ENCODE measurements at places on chromosomes 11 and 22. TPM values are rescaled to one million over a fixed set of nuclear protein-coding genes. Genes with fewer than 3 reads are reported as not detected.
A peak's percentile ranks its signal among the peaks of the same experiment; 100 is the strongest.

DNA sequence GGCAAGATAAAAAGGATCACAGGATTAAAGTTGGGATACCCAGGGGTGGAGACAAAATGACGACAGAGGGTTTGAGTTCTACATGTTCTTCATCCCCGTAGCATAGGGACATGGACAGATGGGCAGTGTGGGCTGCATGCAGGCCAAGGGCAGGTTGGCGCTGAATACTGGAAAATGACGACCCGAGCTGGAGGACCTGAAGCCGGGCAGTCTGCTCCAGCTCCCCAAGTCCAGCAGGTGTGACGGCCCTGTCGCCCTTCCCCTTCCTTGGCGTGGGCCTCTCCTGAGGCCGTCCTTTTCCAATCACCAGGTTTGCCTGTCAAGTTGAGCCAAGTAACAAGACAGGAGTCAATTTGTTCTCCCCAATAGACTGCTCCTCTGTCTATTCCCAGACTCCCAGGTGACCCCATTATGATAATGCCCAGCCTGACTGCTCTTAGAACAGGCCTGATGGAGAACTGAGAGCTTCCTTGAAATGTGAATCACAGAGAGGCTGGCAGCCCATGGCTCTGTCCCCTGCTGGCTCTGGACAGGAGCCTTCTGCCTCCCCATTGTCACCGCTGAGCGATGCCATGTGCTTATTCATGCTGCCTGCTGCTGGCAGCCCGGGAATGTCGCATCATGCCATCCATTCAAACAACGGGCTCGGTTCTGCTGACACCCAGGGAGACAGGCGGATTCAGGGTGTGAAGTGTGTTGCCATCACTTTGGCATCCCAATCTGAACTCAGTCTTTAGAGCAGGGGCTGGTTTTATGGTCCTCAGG lies 392.1 kb downstream of the NTM start:
- no peak for ATAC-seq

DNA sequence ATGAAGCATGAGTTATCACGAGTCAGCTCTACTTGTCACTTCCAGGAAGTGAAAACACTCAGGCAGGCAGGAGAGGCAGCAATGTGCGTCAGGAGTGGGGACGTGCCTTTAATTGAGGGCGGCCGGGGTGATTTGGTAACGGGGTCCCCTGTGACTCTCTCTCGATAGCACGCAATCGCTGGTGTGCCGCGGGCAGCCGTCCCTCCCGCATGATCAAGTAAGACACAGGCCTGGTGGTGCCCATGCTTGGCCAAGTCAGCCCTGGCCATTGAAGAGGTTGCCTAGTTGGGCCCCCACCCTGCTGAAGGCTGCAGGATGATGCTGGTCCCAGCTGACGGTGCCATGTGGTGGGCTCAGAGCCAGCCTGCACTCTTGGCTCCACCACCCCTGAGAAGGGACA lies 29.7 kb downstream of the CACNG2 start:
- no peak for ATAC-seq

- no peak for ATAC-seq
These were observed 60.0 kb downstream of the PKNOX2 start for GRCh38 chr11:125224391-125225021.

- peak; percentile 22 for ATAC-seq
These were observed 19.6 kb downstream of the RTN4RL2 start for GRCh38 chr11:57479911-57480310.

- no peak for ATAC-seq
These were observed 116.6 kb upstream of the OR4B1 start for GRCh38 chr11:48099916-48100446.

DNA sequence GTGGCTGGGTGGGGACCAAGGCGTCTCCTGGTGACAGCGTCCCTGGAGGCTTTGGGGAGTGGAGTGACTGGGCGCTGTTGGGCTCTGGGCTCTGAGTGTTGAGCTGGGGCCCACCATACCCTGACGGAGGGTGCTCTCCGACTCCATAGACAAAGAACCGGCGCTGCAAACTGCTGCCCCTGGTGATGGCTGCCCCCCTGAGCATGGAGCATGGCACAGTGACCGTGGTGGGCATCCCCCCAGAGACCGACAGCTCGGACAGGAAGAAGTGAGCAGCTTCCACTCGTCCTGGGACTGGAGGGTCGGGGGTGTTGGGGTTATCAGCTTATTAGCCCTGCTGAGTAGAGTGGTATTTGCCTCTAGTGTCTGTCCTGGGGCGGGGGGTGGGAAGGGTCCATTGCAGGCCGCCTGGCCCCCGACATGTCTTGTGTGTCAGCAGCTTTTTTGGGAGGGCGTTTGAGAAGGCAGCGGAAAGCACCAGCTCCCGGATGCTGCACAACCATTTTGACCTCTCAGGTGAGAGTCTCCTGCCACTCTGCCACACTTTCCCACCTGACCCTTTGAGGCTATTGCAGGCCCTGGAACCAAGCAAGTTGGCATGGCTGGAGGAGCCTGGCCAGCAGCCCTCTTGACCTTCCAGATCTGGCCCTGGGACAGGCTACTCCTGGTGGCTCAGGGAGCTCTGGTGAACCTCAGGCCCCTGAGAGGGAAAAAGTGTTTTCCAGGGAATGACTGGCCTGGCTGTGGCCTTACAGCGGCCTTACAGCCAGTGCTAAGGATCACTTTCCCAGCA lies 7.6 kb downstream of the CLDN5 start:
- ATAC-seq: no peak

KMT2A gene
- total RNA-seq: 81.6 TPM

ATM gene
- total RNA-seq: 43.6 TPM

OR8G5 gene
- total RNA-seq: not detected

SYVN1 gene
- 30.8 TPM for total RNA-seq

GRCh38 chr11:122271137-122271536 lies 155.1 kb upstream of the BLID start:
- no peak for ATAC-seq

DNA sequence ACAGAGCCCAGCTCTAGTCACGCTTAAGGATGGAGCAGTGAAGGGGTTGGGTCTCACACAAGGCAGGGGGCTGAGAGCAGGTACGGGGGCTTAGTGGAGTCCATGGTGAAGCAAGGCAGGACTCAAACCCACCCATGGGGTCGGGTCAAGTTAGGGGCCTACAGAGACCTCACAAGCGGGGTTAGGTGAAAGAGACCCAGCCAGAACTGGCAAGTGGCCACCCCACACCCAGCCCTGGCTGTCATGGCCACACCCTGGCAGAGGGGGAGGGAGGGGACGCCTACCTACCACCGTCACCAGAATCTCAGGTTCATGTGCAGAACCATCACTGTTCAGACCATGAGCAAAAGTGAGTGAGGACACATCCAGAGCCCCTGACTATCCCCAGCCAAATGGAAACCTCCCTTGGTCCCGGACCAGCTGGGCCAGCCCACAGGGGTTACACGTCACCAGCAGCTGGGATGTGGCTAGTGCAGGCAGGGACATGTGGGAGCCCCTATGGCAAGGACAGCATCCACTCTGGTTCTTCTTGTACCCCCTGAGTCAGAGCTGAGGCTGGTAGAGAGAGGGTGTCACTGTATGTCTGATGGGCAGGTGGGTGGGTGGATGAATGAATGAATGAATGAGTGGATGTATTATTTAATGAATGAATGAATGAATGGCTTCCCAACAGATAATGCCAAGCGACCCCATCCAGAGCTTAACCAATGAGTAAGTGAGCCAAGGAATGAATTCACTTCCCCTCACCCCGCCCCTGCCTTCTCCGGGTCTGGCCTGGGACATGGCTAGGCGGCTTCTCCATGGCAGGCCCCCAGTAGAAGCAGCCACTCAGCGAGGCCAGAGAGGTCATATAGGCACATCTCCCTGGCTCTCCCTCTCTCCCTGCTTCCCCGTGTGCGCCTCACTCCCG lies 681.6 kb downstream of the TBC1D22A start:
- ATAC-seq: no peak

DNA sequence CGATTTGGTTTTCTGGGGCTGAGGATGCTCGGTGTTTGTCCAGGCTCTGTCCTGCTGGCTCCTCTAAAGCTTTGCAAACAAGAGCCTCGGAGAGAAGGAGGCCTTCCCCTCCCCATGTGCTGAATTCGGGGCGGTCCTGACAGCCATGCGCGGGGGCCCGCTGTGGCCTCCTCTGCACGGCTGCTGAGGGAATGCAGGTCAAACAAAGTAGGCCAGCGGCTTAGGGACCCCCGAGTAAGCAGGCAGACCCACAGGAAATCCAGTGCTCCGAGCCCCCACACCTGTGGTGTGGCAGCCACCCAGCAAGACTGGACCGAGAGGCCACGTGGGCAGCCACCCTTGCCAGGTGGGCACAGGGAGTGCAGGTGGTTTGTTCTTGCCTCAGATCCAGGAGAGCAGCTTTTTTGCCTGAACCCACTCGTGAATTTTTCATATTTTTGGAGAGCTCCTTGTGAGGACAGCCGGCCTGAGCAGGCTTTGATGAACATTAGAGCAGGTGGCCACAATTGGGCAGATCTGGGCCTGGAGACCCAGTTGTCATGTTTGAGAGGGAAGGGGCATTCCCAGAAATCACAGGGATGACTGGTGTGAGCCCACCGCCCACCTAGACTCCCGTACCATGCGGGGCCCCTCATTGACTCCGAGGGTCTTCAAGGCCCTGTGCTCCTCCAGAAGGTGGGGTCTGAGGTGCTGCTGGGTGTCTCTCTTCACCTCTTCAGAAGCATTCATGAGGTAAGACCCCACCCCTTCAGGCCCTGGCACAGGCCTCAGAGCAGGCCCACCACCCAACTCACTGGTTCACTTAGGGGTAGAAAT lies 43.0 kb upstream of the KCNQ1OT1 start:
- no peak for ATAC-seq

RSF1 gene
- 68.7 TPM for total RNA-seq

RTN4R gene
- total RNA-seq: 1.4 TPM

DNA sequence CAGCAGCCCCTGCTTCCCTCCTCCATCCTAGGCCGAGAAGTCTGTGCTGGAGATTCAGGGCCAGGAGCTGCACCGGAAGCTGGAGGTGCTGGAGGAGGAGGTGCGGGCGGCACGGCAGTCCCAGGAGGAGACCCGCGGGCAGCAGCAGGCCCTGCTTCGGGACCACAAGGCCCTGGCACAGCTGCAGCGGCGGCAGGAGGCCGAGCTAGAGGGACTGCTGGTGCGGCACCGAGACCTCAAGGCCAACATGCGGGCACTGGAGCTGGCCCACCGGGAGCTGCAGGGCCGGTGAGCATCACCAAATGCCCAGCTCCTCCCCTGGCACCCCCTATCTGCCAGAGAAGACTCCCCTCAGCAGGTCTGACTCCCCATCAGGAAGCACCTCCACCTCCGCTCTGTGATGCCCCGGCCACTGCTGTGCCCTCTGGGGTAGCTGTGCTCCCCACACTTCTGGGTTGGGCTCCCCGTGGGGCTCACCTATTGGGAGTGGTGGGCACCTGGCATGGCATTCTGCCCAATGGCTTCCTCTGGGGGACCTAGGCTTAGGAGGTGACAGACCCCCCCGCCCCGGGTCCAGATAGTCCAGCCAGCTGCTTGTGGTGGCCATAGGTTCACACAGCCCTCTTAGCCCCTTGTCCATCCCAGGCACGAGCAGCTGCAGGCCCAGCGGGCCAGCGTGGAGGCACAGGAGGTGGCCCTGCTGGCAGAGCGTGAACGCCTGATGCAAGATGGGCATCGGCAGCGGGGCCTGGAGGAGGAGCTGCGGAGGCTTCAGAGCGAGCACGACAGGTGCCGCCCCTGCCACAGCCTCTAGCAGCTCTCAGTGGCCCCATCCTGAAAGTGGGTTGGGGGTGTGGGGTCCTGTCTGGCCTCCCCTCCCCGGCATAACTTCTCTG lies 6.6 kb upstream of the RPS6KA4 start:
- ATAC-seq: no peak

GRCh38 chr11:135008001-135008405 lies 596.0 kb upstream of the B3GAT1 start:
- ATAC-seq: no peak

DNA sequence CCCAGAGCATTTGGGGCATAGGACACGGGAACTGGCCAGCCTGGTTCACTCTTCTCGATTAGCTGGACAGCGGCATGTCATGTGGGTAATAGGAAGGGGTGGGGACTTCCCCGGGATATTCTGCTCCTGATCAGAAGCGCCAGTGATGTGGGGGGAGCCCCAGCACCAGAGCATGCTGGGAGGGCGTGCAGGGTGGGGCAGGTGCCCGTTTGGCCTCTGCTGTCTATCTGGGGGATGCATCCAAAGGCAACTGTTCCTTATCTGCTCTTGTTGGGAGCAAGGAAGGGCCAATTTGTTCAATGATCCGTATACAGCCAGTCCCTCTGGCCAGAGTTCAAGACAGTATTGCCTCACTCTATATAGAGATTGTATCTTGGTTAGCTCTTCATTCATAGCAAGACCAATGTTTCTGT lies 43.6 kb downstream of the PPARA start:
- ATAC-seq: no peak

ZNF280B gene
- 4.1 TPM for total RNA-seq

DNA sequence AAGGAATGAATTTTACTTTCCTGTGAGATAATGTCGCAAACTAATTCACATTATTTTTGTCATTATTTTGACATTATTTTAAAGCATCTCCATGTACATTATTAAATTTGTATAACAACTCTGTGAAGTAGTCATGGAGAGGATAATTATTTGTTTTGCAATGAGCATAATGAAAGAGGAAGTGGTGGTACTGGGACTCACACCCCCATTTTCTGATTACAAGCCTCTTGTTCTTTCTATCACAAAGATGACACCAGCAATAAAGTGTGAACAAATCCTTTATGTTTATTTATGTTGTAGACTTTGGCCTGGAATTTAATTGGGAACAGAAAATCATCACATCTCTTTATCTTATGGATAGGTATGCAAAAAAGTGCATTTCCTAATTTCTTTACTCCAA lies 522.6 kb downstream of the TMEM135 start:
- no peak for ATAC-seq

DNA sequence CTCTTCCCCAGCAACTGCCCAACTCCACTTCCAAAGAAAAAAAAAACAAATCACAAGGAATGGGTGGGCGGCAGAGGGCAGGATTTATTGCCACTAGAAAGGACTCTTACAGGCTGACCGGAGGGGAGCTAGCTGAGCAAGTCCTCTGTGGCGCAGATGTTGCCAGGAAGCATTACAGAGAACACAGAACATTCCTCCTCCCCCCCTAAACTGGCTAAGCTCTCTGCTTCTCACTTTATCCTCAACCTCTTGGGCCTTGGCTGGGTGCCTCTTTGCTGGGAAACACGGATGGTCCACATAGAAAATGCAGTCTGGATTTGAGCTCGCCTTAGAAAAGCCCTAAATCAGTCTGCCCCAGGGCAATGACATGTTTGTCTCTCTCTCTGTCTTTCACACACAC lies 12.6 kb upstream of the FJX1 start:
- no peak for ATAC-seq

LRP4 gene
- 0.08 TPM for total RNA-seq

DNA sequence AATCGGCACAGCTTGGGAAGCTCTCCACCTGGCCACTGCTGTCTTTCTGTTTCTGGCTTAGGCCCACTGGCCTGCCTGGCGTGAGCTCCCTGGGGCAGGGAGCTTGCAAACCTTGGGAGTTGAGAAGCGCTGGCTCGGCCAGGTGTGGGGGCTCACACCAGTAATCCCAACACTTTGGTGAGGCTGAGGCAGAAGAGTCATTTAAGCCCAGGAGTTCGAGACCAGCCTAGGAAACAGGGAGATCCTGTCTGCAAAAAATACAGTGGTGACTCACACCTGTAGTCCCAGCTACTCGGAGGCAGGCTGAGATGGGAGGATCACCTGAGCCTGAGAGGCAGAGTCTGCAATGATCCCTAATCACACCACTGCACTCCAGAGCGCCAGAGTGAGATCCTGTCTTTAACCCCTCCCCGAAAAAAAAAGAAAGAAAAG lies 4.0 kb downstream of the AP5B1 start:
- no peak for ATAC-seq

- ATAC-seq: peak; percentile 96
These were observed 119.5 kb downstream of the ENTHD1 start for GRCh38 chr22:39773976-39774539.

- ATAC-seq: no peak
These were observed 9.1 kb downstream of the DCPS start for GRCh38 chr11:126312961-126313360.
